ENCODE measurements at places on chromosomes 11 and 22.
A peak's percentile ranks its signal among the peaks of the same experiment; 100 is the strongest.

DNA sequence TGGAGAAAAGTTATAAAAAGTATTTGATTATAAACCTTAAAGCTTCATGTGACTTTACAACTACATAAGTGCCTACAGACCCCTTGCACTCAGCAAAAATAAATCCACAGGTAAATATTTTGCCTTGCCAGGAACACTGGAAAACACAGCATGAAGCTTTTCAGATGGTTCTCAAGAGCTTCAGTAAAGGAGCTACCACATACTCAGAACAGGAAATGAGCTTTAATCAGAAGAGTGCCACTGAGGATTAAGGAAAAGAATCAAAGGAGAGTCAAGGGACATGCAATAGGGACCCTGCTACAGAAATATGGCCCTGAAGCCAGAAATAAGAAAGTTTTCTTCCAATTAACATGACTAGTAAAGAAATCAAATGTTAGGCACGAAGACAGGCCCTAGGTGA lies 1.2 kb downstream of the CASP1 start:
- DNase-seq = no peak

DNA sequence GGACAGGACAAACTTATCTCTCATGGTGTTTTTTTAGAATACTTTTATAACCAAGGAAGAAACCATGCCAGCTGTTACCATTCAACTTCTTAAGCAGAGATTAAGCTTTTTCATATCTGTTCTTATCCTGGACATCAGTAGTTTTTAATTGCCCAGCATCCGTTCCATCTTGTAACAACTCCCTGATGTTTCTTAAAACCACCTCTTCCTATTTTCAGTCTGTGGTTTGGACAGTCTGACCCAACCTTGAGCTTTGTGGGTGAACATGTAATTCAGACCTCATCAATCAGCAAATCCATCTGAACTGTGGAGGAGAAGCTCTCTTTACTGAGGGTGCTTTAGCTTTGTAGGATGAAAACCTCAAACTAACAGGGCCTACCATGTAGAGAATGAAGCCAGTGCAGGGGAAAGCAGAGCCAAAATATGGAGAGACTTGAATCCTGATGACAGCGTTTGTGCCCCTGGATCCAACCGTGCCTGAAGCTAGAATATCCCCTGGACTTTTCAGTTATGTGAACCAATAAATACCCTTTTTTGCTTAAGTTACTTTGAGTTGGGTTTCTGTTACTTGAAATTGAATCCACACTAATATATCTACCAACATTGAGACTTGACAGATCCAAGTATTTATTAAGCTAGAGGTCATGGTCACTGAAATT lies 9.4 kb downstream of the TUG1 start:
- no peak for DNase-seq

DNA sequence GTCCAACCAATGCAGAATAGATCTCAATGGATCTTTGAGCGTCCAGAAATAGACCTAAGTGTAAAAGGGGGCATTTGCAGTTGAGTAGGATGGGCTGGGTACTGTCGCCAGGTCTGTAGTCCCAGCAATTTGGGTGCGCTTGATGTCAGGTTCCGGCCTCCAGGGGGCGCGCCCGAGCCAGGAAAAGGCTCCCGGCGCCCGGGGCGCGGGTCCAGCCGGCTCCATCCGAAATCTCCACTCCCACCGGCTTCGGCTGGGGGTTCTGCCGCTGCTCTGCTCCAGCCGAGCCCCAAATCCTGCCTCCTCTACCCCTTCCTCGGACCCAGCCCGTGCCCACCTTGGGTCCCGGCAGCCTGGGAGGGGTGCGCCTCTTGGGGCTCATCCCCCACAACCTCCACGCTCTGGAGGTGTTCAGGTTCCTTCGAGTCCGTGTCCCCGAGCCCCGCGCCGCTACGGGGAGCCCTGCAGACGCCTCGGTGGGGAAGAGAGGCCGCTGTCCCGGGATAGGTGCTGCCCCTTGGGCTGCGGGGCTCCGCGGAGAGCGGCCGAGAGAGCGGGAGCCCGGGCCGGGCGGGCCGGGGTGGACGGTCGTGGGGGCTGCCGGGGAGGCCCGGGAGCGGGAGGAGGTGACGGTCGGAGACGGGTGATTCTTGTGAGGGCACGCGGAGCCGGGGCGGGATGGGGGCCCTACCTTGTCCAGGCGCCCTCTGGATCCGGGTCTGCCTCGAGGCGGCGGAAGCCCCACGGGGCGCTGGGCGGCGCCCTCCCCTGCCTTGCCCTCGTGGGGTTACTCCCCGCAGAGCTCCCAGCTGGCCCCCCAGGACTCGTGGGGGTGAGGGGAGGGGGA lies 13.0 kb upstream of the CYB5R3 start:
- peak; percentile 90 for DNase-seq

GRCh38 chr11:57698843-57699365 lies 13.1 kb downstream of the MED19 start:
- no peak for DNase-seq

GRCh38 chr22:45154383-45154782 lies 9.3 kb upstream of the NUP50 start:
- no peak for DNase-seq

DNA sequence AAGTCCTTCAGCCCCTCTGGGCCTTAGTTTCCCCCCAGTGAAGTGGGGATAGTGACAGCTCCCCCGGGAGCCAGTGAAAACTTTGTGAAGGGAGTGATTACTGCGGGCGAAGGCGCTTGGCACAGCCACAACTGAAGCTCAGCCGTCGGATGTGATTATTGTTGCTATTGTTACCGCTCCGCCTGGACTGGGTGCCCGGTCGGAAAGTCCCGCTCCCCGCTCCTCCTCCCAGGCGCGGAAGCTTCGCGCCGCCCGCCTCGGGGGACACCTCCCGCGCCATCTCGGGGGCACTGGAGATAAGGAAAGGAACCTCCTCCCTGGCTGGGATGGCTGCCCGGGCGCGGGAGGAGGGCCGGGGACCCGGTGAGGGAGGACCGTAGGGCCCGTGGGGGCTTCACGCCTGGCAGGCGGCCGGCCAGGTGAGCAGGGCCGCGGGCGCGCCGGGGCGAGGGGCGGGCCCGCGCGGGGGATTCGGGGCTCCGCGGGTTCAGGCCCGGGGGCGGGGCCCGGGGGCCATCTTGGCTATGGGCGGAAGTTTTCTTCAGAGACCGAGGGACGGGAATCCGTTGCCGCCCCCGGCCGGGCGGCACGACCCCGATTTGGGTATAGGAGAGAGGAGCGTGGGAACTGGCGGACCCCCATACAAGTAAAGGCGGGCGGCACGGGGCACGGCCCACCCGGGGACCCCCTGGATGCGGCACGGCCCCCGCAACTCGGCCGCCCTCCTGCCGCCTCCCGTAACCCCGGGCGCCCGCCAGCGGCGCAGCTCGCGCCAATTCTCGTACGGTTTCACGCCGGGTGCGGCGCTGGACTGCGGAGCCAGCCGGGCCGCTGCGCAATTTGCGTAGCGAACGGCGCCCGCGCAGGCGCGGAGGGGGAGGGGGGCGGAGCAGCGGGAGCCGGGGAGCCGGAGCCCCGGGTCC lies at the start of gene GPR137:
GPR137 (plus strand) TSS at position 887 of the 923 bp plus-strand sequence. CDS start 677 bp downstream, outside the sequence.
- peak; percentile 95 for DNase-seq

- DNase-seq = no peak
Measured at GRCh38 chr11:15229069-15229468, 114.3 kb downstream of the INSC start.

GRCh38 chr11:92765082-92765840 lies 204.2 kb upstream of the MTNR1B start:
- DNase-seq = no peak

DNA sequence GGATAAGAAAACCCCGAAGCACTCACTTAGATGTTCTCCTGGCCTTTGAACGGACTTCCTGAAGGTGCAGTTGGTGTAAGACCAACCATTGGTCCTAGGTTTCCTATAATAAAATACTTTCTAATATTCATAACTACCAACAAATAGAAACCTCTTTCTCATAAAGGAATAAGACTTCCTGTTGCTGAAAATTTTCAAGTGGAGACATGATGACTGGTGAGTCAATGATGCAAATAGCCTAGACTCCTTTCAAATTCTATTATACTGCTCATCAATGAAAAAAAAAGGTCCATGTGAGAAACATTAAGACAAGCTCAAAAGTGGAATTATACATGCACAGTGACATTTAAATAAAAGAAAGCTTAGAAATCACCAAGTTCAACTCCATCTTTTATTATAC lies 862.8 kb downstream of the FAM181B start:
- no peak for DNase-seq

DNA sequence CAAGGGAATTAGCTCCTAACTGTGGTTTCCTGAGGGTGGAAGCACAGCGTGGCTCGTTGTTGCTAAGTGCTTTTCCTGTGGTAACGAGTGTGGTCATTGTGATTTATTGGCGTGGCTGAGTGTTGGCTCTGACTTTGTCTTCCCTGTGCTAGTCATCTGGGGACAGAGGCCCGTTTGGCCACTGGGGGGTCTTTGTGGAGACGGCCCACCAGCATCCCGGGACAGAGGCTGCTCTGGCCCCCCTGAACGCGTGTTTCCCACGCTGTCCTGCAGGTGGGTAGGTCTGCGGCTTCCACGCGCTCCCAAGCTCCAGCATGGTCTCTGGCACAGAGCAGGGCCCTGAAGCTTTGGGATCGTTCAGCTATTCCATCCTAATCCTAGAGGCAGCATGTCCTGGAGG lies 1040.0 kb downstream of the TBC1D22A start:
- no peak for DNase-seq

- DNase-seq = no peak
Measured at GRCh38 chr11:11822946-11823345, 18.8 kb upstream of the USP47 start.

DNA sequence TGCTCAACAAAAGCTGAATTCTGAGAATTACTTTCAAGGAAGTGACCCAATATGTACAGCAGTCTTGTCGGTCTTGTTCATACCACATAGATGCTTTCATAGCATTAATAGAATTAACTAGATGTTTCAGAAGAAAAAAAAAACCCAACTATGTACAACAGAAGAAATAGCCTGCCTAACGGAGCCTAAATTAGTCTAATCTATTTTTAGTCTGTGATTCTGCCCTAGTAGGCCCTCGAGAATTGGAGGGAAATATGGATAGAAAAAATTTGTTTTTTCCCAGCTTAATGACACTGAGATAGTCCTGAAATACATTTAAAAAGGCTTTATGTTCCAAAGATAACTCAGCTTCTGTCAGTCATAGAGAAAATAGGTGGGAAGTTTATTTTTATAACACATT lies 17.1 kb upstream of the TRPC6 start:
- no peak for DNase-seq

DNA sequence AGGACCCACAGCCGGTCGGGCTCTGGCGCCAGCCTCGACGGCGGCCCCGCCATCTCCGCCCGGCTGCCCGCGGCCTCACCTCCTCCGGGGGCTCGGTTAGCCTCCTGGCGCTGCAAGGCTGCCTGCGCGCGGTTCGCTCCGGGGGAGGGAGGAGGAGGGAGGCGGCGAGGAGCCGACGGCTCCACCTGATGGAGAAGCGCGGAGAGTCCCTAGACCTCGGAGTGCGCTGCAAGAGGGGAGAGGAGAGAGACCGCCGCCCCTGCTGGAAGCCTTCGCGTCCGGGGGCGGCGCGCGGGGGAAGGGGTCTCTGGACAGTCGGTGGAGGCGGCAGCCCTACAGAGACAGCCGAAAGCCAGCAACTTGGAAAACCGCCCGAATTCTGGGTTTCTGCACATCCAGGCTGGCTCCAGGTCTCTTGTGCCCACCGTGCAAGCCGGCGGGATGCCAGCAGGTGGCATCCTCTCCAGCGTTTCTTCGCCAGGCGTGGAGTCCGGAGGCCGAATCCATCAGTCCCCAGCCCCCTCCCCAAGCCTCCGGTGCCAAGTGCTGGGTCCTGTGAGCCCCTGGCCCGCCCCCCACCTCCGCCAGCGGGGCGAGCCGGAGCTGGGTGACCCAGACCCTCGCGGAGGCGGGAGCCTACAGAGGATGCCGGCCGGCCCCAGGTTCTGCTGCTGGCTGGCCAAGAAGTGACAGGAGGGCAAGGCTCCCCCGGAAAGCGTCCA lies 2.9 kb upstream of the KIRREL3 start:
- DNase-seq = peak; percentile 63

- DNase-seq = no peak
Measured at GRCh38 chr11:44203270-44204043, 106.5 kb downstream of the ALX4 start.

GRCh38 chr11:30608534-30608933 lies 22.4 kb upstream of the MPPED2 start:
- DNase-seq = no peak

DNA sequence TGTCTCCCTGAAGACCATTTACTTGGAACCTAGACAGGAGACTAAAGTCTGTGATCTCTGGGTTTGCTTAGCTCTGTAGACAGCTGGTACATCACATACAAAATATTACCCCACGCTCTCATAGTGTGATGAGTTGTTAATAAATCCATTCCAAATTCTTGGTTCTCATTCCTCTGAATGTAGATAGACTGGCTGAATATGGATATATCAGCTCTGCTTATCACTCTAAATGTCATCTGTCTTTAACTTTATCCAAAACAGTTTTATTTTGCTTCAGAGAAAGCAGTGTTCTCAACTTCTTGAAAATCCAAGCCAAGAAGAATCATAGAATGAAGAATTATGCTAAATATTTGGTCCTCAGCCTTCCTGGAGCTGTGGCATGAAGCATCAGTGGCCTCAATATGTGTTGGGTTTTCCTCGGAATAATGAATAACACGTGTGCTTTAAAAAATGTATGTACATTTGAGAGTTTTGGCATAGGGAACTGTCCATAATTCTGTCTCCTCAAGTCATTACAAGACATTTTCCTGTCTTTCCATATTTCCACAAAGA lies 10.5 kb upstream of the LDLRAD3 start:
- DNase-seq = no peak

DNA sequence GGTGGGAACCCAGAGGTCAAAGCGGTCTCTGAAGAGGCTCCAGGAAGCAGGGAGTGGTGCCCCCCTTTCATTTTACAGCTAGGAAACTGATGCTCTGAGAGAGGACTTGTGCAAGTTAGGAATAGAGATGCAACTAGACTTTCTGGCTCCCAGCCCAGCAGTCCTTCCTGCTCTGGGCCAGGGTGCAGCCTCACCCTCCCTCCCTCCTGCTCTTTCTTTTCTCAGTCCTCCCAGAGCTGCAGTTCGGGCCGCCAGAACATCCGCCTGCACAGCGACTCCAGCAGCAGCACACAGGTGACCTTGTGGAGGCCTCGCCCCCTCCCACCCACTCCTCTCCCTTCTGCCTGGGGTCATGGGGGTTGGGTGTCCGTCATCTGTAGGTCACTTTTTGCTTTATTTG lies 51.5 kb downstream of the LHFPL7 start:
- no peak for DNase-seq

DNA sequence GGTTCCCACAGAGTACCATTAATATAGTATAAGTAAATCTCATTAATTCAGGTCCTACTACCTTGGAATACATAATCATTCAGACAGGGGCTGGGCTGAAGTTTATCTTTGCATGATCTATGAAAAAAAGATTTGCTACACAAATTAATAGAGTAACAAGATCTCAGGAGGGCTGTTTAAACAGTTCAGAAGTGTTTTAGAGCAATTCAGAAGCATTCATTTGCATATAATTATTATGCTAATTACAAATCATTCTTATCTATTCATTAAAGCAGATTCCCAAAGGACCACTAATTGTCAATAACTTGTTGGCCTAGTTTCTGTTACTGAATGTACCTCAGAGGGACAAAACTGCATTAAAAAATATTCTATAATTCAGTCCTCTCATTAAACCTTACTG lies 40.5 kb downstream of the PITPNB start:
- DNase-seq = no peak

- DNase-seq = no peak
Measured at GRCh38 chr11:128428935-128429334, 158.4 kb downstream of the ETS1 start.

GRCh38 chr11:78332174-78332866 lies 85.3 kb downstream of the GAB2 start:
- DNase-seq = no peak

All from neural crest cell (in vitro differentiated cells).